ENCODE measurements at places on chromosomes 4 and X.

GRCh38 chr4:107292979-107293378 lies 256.9 kb upstream of the DKK2 start:
- no peak for DNase-seq

DNA sequence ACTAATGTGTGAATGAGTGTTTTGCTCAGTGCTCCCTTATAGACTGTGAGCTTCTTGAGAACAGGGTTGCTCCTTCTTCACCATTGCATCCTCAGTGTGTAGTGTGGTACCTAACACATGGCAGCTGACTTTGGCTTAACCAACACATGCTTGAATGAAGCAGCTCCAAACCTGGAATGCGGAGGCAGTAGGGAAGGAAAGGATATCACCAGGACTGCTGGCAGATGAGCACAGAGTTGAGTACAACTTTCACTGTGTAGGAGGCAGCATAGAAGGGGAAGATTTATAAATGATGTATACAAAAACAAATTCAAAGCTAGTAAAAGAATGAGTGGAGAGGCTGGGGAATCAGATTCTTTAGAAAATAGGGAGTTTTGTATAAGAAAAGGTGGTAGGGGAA lies 174.3 kb downstream of the SLIT2 start:
- no peak for DNase-seq

DNA sequence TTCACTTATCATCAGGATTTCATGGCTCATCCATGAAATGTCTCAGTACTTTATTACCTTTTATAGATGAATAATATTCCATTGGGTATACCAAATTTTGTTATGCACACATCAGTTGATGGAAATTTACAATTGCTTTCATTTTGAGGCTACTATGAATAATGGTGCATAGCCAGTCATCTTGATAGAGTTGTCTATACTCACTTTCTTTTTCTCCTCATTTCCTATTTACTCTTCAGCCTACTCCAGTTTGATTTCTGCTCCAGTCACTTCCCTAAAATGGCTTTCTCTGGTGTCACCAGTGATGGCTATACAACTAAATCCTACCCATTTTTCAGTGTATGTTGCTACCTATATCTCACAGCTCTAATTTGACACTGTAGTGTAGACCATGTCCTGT lies 743.5 kb upstream of the MAGEB2 start:
- no peak for DNase-seq

DNA sequence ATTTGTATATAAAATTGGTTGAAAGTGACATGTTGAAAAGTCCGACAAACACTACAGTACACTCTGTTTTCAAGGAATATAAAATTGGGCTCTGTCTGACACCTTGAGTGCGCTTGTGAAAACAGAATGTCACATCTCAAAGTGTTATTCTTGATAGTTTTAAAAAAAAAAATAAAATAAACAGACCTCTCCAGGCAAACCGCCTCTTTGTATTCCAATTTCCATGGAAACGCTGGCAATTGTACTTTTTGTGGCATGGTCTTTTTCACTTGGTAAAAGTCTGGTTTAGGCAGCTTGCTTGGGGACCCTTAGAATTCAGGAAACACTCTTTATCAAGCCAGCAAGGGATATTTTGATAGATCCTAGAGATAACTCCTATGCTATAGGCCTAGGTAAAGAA lies 302.5 kb downstream of the RAB28 start:
- DNase-seq = no peak

- DNase-seq = no peak
Observed at GRCh38 chr4:16503421-16504100, 277.3 kb upstream of the TAPT1 start.

DNA sequence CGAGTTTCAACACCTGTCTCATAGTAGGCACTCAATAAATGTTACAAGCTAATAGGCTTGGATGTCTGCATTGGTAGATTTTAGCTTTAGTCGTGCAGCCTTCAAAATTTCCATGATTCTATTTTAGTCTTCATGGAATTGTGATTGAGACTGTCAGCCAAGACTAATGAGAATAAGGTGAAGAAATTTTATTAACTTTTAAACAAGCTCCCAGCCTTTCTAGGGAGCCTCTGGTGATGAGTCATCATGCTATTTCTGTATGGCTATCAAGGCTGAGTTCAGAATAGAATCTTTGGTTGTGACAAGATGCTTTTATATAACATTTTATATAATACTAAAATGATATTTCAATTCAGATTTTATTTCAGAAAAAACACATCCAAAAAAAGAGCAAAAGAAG lies 685.8 kb downstream of the GABRG1 start:
- DNase-seq = no peak

GRCh38 chr4:114698231-114698630 lies 99.6 kb downstream of the UGT8 start:
- no peak for DNase-seq

DNA sequence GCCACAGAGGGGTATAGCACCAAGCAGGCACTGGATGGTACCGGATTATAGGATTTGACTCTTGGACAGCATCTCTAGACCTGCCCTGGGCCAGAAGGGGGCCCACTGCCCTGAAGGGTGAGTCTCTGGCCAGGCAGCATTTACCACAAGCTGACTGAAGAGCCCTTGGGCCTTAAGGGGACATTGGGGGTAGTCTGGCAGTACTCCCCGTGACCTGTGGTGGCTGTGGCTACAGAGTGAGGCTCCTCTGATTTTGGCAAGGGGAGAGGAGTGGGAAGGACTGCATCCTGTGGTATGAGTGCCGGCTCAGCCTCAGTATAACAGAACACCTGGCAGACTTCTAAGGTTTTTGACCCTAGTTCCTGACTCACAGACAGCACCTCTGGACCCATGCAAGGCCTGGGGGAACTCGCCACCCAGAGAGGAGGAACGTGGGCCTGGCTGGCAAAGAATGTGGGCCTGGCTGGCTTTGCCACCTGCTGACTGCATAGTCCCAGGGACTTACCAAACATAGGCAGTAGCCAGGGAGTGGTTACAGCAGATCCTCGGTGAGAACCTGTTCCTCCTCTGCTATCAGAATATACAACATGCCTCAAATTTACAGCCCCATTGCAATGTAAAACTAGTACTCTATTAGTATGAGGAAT lies 48.1 kb downstream of the ABCB7 start:
- no peak for DNase-seq

DNA sequence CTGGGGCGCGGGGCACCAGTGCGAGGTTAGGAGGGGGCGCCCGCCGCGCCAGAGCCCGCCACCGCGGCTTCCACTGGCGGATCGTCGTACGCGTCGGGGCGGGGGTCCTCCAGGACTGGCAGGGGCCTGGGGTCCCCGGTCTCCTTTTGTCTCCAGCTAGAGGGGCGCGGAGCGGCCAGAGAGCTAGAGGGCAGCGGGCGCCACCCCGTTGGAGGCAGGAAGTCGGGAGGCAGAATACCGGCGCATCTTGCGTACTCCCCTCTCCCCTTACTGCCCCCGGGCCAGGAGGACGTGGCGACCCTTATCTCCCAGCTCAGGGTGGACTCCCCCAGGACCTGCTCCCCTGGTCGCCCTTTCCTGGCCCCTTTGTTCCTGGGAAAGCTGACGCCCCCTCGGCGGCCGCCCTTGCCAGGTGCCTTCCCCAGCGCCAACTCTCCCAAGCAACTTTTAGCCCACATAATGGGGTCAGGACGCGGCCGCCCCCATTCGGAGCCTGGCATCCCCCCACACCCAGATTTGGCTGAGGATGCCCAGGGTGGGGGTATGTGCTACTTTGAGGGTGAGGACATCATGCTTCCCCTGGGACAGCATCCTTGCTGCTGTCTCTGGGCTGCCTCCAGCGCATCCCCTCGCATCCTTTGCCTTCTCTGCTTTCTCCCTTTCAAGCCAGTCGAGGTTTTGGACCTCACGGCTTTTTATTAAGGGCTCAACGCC lies 933 bp downstream of the CNKSR2 start:
- no peak for DNase-seq

GRCh38 chr4:10153161-10153560 lies 36.6 kb upstream of the WDR1 start:
- DNase-seq = no peak
